Right lung (tissue), 10 donors: ENCODE measurements at places on chromosomes 13 and 19. TPM values are rescaled to one million over a fixed set of nuclear protein-coding genes. Genes with fewer than 3 reads are reported as not detected.

Gene C1QTNF9B
- 0.98 TPM for polyA plus RNA-seq

Gene C2CD4C
- 0.86 TPM for polyA plus RNA-seq

Gene ATCAY
- polyA plus RNA-seq = 0.30 TPM

Gene ZNF808
- 18.3 TPM for polyA plus RNA-seq

Gene ANKRD10
- polyA plus RNA-seq = 475 TPM

Gene LILRB5
- 3.9 TPM for polyA plus RNA-seq

Gene SLITRK6
- 52.1 TPM for polyA plus RNA-seq

Gene CEACAM20
- polyA plus RNA-seq = not detected

Gene SRRM5
- polyA plus RNA-seq = 2.2 TPM

Gene RAP2A
- polyA plus RNA-seq = 37.7 TPM

Gene SIAH3
- polyA plus RNA-seq = 0.04 TPM

Gene KBTBD6
- 16.3 TPM for polyA plus RNA-seq

Gene ZNF491
- polyA plus RNA-seq = 9.1 TPM

Gene SPRED3
- polyA plus RNA-seq = 0.51 TPM

Gene OR7A5
- not detected for polyA plus RNA-seq

Gene RLN3
- polyA plus RNA-seq = not detected

Gene RAVER1
- polyA plus RNA-seq = 19.9 TPM

Gene PLIN3
- 54.6 TPM for polyA plus RNA-seq

Gene ZNF296
- polyA plus RNA-seq = 0.54 TPM

Gene OSCAR
- polyA plus RNA-seq = 0.70 TPM

Gene OR10H1
- polyA plus RNA-seq = 0.09 TPM

Gene PSG11
- 0.37 TPM for polyA plus RNA-seq

Gene C19orf85
- not detected for polyA plus RNA-seq

Gene KLK5
- 0.18 TPM for polyA plus RNA-seq

Gene OR7C1
- polyA plus RNA-seq = 0.05 TPM
